ENCODE measurements at places on chromosomes 6 and 20.

DNA sequence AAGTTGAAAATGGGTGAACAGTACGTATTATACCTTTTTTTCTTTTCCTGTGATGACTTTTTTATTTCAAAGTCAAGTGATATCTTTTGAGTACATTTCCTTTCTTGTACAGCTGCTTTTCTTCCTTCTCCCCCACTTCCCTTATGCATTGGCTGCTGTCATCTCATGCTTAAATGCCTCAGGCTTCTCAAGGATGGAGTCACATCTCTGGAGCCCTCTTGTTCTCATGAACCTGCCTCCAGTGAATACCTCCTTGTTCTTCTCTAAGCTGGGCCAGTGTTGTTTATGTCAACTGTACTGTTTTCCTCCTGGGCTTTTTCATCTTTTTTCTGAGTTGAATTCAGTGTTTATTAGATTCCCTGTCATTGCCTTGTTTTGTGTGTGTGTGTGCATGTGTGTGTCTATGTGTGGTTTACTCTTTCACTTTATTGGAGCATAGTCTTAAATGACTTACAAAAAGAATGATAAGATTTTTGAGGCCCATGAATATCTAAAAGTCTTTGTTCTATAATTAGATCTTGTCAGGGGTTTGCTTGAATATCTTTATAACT is 23.6 kb downstream of the STXBP5 start:
- DNase-seq, result no peak

DNA sequence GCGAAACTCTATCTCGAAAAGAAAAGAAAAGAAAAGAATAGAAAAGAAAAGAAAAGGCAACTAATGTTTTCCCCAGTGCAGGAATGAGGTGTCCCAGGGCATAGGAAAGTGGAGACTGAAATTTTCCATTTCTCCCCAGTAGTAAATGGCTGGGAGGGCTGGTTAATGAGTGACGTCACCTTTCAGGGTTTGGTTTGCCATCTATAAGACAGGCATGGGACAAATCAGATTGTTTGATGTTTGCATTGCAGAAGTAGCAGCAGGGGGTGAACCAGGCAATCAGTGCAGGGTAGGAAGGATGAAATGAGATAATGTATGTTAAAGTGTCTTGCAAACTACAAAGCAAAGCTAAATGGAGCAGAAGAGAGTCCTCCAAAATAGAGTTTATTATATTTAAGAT is 533.4 kb downstream of the PKHD1 start:
- DNase-seq, result no peak

DNA sequence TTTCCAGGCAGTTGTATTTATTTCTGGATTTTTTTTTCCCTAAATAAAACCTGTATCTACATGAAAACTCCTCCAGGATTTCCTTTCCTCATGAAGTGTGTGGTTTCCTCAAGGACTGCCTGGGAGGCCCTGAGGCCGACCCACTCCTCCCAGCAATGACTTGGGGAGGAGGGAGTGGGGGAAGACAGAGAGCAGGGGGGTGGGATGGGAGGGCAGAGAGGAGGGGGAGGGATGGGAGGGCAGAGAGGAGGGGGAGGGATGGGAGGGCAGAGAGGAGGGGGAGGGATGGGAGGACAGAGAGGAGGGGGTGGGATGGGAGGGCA is 161.8 kb upstream of the AGPAT4 start:
- no peak for DNase-seq

DNA sequence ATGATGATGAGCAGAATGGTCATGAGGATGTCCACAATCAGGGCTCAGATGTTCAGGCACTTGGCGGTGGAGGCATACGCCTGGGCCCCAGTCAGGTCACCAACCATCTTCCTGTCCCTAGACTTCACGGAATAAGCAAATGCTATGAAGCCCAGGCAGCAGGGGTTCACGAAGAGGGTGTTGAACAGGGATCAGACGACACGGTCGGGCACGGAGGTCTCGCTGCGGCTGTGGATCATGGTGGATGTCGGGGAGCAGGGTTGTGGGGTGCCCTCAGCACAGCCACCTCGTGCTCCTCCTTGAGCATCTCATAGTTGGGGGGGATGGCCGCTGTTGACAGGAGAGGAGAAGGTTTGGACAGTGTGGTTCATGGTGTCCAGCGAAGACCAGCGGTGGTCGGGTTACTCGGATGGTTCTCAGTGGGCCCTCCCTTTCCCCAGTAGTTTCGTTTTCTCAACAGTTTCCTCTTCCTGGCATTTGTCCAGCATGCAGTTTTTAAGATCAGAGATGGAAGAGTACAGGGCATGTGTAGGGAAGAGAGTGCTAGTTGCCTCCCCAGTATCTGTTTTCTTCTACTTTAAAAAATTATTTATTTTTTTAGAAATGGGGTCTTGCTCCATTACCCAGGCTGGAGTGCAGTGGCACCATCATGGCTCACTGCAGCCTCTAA is 20.3 kb upstream of the SPDEF start:
- DNase-seq, result no peak

All from GM06990 (cell line).